ENCODE measurements at places on chromosomes 1 and 21.

- no peak for DNase-seq
Observed at GRCh38 chr1:241776911-241777310, 71.1 kb upstream of the EXO1 start.

- DNase-seq: no peak
Observed at GRCh38 chr1:176440176-176440575, 22.8 kb upstream of the PAPPA2 start.

DNA sequence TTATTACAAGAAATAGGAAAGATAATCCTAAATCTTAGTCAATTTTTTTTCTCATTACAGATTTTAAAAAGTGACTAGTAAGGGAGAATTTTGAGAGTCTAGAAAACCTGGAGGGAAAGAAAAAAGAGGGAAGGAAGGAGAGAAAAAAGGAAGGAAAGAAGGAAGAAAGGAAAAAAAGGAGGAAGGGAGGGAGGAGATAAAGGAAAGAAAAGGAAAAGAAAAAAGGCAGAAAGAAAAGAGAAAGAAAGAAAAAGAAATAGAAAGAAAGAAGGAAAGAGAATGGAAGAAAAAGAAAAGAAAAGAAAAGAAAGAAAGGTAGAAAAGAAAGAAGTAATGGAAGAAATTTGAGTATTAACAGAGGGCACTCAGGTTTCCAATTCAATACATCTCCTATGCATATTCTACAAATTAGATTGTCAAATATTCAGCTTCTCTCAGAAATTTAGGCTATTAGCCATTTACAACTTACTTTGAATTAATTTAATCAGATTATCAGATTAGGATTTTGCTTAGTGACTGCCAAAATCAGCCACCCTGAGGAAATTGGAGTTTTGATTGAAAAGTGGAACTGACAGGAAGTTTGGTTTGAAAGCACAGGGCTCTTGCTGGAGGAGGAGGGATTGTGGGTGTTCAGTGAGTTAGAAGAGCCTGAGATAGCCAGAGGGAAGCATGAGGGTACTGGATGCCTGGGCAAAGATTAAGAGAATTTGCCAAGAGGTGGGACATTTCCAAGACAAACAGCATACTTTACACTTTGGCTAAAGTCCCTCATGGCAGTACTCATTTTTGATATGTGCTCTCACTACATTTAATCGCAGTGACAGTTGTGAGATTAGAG, 677.8 kb downstream of the USP25 start:
- DNase-seq: no peak

DNA sequence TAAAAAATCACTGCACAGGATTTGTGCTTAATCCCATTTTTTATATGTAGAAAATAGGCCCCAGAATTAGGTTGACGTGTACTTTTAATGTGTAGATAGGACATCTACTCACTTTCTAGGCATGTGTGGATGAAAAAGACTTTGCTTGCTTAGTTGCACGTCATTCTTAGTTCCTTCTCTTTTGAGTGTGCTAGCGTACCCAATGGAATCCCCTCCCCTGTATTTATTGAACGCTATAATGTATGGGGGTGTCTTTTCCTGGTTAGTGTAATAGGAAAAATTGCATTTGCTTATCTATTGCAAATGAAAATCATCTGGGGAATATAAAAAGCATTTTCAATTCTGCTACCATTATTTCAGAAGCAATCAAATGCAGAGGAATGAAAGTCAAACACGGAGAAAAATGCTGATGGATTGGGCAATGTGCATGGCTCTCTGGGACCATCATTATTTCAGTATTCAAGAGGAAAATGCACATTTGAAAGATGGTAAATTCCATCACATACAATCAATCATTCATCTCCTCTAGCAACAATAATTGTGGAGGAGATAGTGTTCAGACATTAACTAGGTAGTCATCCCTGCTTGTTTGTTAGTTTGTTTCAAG, 277.0 kb upstream of the B3GALT2 start:
- DNase-seq: no peak

DNA sequence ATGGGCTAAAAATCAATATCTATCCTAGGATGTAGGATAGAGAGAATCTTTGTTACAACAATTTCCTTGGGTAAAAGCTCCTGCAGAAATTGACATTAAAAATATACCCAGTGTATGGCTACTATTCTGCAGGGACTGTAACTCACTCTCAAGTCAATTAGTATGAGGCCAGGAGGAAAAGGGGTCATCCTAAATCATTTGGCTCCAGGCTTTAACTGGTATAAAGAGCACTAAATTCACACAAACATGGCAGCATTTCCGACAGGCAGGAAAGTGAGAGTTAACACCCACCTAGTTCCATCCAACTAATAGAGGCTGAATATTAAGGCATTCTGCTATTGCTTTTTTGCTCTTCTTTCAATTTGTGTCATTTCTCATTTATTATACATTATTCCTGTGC, 218.6 kb upstream of the C1orf87 start:
- DNase-seq: no peak

DNA sequence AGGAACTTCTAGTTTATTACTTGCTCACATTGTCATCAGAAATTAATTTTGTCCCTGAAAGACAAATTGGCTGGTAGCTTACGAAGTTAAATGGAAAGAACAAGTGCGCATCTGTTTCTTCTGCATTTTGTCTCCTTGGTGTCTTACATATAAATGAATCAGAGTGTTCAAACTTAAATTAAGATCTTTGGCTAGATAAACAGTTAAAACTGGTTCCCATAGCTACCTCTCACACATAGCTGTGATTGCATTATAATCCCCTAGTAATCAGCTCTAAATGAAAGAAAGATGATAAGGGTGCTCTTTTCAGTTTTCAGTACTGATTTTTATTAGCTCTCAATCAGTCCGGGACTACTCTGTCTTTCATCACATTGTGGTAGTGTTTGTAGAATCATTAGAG, 124.2 kb upstream of the LMO4 start:
- no peak for DNase-seq

DNA sequence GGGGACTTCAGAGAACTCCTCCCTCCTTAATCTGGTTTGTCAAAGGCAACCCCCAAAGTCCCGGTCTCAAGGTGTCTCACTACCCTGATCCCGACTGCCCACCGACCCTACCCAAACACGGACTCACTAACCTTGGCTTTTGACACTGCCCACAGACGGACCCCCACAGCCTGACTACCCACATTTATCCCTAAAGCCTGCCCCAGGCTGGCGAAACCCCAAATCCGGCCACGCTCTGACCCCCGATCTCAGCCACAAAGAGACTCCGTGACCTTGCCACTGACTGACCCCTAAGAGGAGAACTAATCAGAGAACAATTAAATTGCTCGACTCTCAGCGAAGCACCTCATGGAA, 5.2 kb downstream of the ID3 start:
- DNase-seq: no peak

DNA sequence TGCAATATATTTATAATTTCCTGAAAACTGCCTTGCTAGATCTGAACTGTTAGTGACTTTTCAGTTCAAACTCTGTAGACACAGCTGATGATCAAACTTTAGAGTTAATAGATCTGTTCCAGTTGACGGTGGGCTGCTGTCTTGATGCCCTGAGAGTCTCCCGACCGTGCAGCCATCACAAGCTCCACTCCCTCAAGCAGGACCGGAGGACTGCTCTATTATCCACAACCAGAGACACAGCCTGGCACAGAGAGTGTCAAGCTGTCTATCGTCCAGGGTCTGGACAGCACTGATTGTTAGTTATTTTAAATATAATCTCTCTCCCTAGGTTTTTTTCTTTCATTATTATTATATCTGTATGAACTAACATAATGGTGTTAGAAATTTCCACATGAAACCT, 8.0 kb downstream of the CHODL start:
- DNase-seq: no peak

DNA sequence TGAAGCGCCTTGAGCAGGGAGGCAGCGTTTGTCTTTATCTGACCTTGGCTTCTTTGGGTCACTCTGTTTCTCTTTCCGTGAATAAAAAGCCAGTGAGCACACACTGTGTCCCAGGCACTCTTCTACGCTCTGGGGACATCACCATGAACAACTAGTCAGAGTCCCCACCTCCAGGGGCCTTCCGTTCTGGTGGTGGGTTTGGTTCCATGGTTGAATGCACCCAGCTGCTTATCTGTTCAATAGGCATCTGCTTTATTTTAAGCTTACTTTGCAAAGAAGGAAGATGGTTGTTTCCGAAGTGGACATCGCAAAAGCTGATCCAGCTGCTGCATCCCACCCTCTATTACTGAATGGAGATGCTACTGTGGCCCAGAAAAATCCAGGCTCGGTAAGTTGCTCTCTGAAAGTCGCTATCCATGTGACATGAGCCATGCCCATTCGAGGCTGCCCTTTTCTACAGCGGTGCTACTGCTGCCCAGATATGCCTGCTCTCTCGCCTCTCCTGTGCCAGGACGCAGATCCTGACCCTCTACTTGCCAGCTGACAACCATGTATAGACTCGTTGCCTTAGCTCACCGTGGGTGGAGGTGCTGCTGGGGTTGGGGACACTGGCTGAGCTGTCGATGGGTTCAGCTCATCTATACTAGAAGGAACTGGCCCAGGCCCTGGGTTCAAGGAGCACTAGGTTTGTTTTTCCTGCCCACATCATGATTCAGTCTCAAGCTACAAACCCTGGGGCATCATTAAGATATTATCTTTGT, 5.9 kb downstream of the MX1 start:
- DNase-seq: no peak

- DNase-seq: peak; percentile 41
Observed at GRCh38 chr1:29793101-29793546, 556.8 kb downstream of the PTPRU start.

DNA sequence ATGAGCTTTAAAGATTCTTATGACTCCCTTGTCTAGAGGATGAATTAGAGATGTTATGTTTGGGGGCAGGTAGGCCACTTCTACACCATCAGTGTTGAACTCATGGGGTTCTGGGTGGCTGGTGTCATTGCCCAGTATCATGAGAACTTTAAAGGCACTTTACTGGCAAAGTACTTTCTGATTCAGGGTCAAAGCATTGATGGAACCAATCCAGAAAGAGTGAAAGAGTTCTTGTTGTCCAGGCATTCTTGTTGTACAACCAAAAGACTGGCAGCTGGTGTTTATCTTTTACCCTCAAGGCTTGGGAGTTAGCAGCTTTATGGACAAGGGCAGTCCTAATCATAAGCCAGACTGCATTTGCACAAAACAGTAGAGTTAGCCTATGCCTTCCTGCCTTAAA, 673.0 kb downstream of the USP25 start:
- no peak for DNase-seq

DNA sequence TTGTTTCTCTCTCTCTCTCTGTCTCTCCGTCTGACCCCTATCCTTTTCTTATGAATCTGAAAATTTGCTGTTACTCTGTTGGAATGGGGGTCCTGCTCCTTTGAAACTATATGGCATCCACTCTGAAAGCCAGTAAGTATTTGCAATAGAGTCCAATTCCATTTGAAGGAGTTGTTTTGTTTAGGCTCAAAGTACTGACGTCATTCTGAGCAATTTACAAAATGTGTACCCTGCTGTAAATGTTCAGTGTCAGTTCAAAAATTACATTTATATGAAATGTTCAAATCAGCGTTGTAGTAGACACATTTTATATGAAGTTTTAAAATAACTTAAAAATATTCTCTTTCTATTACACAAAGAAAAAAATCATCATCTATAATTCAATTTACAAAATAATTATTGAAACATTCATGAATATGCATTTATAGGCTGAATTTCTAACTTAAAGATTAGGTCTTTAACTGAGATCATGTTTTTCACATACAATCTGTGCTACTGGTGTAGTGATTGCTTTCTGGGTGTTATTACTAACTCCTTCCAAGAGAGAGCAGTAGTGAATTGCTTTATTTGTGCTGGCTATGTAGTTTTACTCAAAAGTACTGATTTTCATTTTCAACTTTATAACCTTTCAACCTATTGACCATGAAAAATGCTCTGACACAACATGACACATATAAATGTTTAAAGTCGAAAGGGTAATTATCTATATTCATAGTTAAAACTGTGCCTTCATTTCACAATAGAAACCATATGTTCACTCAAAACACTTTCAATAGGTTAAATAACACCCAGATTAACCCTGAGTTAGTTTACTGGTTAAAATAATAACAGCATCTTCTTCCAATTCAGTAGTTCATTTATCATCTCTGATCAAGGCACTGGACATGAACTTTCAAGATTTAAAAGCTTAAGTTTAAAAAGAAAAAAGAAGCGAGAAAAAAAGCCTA, 253.1 kb upstream of the ADGRL4 start:
- no peak for DNase-seq

DNA sequence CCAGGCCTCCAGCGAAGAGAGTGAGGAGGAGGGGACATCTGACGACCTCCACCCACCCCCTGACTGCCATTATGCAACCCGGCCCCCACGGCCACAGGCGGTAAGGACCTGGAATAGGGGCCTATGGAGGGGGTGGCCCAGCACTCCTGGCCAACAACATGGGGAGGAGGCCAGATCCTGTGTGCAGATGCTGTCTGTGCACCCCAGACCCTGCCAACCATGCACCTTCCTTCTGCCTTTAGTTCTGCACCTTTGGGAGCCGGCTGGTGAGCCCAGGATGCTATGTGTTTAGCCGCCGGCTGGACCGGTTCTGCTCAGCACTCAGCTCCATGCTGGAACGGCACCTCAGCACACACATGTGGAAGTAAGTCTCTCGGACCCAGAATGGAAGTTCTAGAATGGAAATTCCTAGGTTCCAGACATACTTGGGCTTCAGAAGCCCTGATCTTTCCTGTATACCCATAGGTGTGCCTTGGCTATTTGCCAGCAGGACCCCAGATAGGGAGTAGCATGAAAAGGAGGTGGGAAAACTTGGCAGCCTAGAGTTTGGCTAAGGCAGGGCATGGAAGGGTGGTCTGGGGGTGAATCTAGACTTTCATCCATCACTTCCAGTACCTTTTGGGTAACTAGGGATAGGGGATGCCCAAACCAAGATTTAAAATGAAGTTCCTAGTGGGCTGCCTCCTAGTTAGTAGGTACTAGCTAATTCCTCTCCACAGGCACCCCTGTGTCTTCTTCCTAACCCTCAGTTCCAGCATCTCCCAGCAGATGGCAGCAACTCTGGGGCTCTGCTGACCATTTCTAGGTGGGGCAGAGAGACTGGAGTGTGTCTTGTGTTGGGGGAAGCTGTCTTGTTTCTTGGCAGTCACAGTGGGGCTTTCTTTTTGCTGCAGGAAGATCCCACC, 3.6 kb upstream of the CYB561D1 start:
- peak; percentile 76 for DNase-seq

GRCh38 chr1:15314328-15315281, 67.6 kb downstream of the FHAD1 start:
- DNase-seq: no peak

GRCh38 chr1:204495078-204495753, 611 bp upstream of the PIK3C2B start:
- peak; percentile 44 for DNase-seq

DNA sequence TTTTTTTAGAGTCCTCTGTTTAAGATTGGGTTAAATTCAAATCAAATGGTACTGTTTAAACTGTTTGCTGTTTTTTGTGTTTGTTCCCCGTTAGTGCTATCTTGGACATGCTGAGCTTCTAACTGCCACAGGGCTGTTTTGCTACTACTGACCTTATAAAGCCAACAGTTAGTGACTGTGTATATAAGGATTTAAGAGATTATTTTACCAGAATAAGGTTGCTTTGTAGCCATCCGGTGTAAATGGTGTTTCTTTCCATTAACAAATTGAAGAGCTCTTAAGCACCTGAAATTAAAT, 37.0 kb downstream of the ZNF281 start:
- DNase-seq: no peak

Data from CD4-positive, alpha-beta T cell treated with Interleukin-4 for 4 hours (primary cell).